Activated CD4-positive, alpha-beta memory T cell treated with anti-CD3 and anti-CD28 coated beads for 36 hours (primary cell): ENCODE measurements at places on chromosomes 7 and 10. TPM values are rescaled to one million over a fixed set of nuclear protein-coding genes. Genes with fewer than 3 reads are reported as not detected.

GRCh38 chr10:109962247-109962646 lies 38.9 kb upstream of the XPNPEP1 start:
- DNase-seq = no peak

- peak; percentile 43 for DNase-seq
Observed at GRCh38 chr7:130986261-130986690, 252.3 kb upstream of the KLF14 start.

GRCh38 chr10:128096486-128097199 lies 29.6 kb downstream of the MKI67 start:
- no peak for DNase-seq

- DNase-seq = no peak
Observed at GRCh38 chr10:90920986-90921666, at the start of gene ANKRD1. Gene ANKRD1, minus strand, starts transcription at chr10:90921087. Its CDS starts 60 bp downstream, at chr10:90921027.

DNA sequence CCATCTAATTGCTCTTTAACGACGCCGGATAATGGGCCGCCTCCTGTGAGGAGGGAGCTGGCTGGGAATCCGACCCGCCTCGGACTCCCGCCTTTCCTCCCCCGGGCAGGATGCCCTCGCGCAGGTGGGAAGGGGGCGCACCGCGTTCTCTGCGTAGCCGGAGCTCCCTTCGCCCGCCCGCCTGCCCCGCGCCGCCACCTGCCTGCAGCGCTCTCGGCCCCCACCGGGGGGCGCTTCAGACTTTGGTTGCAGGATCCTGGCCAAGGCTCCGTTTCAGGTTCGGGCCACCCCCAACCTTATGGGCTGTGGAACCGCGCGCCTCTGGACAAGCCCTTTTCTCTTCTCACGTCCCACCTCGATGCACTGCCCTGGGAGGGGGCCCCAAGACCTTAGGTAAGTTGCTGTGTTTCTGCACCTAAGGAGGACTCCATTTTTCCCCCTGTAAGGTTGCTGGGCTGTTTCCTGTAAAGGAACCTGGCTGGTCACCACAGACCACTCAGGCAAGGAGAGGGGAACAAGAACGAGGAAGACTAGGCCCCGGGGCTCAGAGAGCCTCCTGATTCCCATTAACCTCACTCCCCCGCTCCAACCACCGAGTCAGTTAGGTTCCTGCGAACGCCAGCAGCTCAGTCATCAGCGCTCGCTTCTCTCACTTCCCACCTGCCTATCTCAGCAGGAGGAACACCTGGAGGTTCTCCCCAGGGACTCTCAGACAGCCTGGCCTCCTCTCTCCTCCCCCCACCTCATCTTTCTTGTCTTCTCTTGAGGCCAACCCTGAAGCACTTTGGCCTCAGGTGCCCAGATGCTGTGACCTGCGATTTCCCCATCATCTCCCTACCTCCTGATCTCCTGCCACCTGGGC lies 11.3 kb upstream of the KAZALD1 start:
- peak; percentile 84 for DNase-seq

The PTPRZ1 gene
- total RNA-seq = not detected
